NCI-H2171 (cell line): ENCODE measurements at places on chromosomes 4 and X.
A peak's percentile ranks its signal among the peaks of the same experiment; 100 is the strongest.

DNA sequence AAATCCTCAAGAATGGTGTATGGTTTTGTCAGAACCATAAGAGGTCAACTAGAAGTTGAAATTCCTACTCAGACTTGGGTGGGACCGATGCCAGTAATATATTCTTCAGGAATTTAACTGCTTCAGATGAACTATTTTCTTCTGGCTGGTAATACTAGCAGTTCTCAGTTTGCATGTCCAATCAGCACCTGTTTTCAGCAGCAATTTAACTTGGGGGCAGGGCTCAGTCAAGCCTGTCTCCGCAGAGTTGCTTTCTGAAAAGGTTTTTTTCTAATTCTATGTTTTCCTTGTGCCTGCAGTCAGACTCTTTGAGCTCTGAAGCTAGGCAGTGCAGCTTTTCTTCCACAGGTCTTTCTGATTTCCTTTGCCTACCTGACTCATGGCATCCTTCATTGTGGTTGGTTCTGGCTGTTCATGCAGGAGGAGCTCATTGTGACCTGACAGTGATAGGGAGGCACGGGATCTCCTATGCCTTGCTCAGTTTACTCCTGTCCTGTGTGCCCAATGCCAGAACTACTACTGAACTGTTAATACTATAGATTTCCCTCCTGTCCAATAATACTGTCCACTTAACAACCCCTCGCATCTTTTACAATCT, 17.3 kb upstream of the FMR1 start:
- no peak for DNase-seq

GRCh38 chr4:118772081-118772766, 63.7 kb downstream of the SEC24D start:
- no peak for DNase-seq

- no peak for DNase-seq
Observed at GRCh38 chr4:152856960-152857359, 77.2 kb downstream of the ARFIP1 start.

DNA sequence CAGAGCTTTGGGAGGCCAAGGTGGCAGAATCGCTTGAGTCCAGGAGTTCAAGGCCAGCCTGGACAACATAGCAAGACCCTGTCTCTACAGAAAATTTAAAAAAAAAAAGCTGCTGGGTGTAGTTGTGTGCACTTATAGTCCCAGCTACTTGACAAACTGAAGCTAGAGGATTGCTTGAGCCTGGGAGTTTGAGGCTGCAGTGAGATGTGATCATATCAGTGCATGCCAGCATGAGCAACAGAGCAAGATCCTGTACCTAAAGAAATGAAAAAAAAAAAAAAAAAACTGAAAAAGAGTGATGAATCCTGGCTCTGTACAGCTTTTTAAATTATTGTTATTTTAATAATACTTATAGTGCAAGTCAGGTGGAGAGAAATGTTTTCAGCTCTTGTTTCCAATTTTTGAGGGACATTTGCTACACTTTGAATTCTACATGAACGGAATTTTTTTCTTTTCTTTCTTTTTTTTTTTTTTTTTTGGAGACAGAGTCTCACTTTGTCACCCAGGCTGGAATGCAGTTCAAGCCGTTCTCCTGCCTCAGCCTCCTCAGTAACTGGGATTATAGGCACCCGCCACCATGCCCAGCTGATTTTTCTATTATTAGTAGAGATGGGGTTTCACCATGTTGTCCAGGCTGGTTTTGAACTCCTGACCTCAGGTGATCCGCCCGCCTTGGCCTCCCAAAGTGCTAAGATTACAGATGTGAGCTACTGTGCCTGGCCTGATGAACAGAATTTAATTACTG, 215.6 kb downstream of the FSTL5 start:
- no peak for DNase-seq

DNA sequence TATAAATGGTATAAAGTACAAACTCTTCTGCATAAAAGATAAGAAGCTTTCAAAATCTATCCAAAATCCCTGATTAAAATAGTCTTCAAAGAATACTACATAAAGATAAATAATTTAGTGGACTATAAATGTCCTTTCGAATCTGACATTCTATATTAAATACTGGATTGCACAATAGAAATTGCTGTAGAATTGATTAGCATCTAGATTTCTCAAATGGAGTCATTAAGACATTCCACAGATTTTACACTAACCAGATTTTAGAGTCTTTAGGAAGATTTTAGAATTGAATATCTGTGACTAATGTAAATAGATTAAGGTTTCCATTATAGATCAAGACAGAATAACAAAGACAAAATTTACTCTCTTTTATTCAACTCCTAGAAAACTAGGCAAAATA, 663.9 kb downstream of the STPG2 start:
- DNase-seq = no peak

GRCh38 chr4:121148000-121148399, 16.1 kb downstream of the TNIP3 start:
- no peak for DNase-seq

DNA sequence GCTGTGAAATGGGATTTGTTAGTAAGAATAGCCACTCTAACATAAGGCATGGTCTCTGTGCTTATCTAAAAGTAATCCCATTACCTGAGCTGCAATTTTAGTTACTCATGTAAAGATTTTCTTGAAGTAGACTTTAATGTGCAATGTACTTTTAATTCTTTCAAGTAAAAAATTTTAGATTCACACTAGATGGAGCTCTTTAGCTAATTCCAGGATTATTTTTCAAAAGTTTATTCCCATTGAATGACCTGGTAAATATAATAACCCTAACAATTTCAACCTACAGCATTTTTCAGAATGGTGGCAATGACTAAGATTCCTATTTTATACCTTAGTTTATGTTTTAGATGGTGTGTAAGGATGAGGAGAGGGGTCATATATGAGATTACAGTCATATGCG, 18.1 kb downstream of the USP38 start:
- DNase-seq = no peak

DNA sequence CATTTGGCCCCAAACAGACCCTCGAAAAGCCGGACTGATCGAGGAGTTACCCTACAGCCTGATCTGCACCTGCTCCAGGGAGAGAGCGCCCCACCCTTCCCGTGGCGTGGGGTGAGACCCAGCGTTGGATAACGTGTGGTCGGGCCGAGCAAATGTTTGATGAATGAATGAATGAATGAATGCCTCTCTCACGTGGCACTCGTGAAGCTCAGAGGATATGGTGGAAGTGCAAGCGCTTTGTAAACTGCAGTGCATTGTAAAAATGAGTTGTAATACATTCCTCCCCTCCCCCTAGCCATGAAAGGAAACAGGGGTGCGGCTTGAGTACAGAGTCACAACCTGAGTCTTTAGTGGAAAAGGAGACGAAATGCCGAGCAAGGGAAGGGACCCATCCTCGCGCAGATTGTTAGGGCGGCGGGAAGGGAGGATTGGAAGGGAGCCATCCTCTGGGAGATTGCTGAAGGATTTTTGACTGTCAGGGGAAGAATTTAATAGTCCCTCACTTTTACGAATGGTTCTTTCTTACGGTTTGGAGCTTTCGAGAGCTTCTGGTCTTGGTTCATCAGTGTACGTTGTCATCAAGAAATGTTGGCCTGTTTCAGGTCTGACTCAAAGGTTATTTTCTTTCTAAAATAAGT, 772 bp upstream of the FBXW7 start:
- DNase-seq = peak; percentile 17
